ENCODE measurements at places on chromosomes 12 and 14. TPM values are rescaled to one million over a fixed set of nuclear protein-coding genes. Genes with fewer than 3 reads are reported as not detected.

Gene AMN1
- total RNA-seq = 10.9 TPM

GRCh38 chr12:34291426-34291901, 269.2 kb downstream of the ALG10 start:
- no peak for DNase-seq
- no peak overlapping the region for H3K27ac ChIP-seq
- no peaks in the 10 kb centered on the region for H3K27me3 ChIP-seq
- no peaks in the 10 kb centered on the region for H3K36me3 ChIP-seq
- H3K4me1 ChIP-seq = no peaks in the 10 kb centered on the region

Gene GRIN2B
- 3.3 TPM for total RNA-seq

DNA sequence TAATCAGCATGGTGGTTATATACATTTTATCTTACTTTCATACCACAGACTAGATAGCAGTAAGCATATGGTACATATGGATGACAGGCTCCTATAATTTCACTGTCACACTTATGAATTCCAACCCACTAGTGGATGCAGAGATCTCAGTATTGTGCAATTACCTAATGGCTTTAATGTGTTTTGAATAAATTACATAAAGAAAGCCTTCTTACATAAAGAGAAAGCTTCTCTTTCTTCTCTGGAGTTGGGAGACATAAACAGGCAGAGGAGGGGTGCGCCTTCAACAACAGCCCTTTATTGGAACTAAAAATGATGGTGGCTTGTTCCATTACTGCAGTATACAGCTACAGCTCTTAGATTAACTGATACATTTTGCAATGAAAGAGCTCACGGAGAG, 52.6 kb downstream of the SAV1 start:
- H3K27ac ChIP-seq = no peak overlapping the region
- no peaks in the 10 kb centered on the region for H3K36me3 ChIP-seq
- H3K4me3 ChIP-seq = no peak overlapping the region
- no peak for DNase-seq

GRCh38 chr14:80664576-80664975, 277.0 kb downstream of the CEP128 start:
- no peaks in the 10 kb centered on the region for H3K27me3 ChIP-seq
- no peaks in the 10 kb centered on the region for H3K36me3 ChIP-seq
- H3K27ac ChIP-seq = no peak overlapping the region
- no peak for DNase-seq

Gene TAS2R8
- 0.48 TPM for total RNA-seq

Gene TMEM121
- total RNA-seq = 9.2 TPM

- H3K27me3 ChIP-seq = no peaks in the 10 kb centered on the region
- no peak overlapping the region for H3K4me3 ChIP-seq
- H3K27ac ChIP-seq = no peak overlapping the region
- no peaks in the 10 kb centered on the region for H3K4me1 ChIP-seq
- no peaks in the 10 kb centered on the region for H3K36me3 ChIP-seq
- DNase-seq = no peak
Measured at GRCh38 chr14:68366656-68367055, 426.2 kb downstream of the ZFP36L1 start.

GRCh38 chr12:75735853-75736252, 224.4 kb upstream of the KRR1 start:
- no peaks in the 10 kb centered on the region for H3K27me3 ChIP-seq
- no peaks in the 10 kb centered on the region for H3K36me3 ChIP-seq
- DNase-seq = no peak
- no peak overlapping the region for H3K27ac ChIP-seq
- no peak overlapping the region for H3K4me3 ChIP-seq
- H3K4me1 ChIP-seq = no peaks in the 10 kb centered on the region

Gene C12orf56
- not detected for total RNA-seq

DNA sequence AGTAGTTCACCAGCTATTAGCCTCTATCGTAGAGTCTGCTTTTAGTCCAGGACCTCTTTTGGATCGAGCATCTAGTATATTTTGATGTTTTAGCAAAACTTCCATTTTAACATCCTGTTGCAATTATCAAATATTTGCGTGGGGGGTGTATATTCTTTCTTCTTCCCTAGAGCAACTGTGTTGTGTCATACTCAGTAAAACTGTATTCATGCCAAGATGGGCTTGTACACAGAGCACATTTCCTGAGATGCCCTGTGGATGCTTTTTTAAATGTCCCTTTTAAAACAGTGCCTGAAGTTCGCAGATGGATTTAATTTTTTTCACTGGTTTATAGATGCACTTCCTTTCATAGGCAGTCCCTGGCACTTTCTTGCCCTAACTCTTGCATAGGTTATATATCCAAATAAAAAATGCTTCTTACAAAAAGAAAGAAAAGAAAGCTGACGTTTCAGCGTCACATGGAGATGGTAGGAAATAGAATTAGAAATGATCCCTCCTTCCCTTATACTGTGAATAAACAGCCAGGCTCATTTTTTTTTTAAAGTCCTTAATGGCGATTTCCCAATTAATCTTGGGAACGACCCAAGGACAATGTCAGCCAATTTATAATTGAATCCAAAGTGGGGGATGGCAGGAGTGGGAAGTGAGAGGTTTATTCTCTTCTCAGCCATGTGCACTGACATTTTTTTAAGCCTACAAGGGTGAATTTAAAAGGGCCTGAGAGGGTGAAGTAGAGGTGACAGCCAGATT, 247.0 kb downstream of the SLC41A2 start:
- H3K4me1 ChIP-seq = peaks cover 4% of the 10 kb centered on the region
- DNase-seq = no peak
- peak overlapping the region; percentile 78 for H3K27ac ChIP-seq
- no peaks in the 10 kb centered on the region for H3K36me3 ChIP-seq
- H3K27me3 ChIP-seq = no peaks in the 10 kb centered on the region

GRCh38 chr12:95881331-95881955, 22.7 kb downstream of the SNRPF start:
- H3K27me3 ChIP-seq = no peaks in the 10 kb centered on the region
- no peaks in the 10 kb centered on the region for H3K36me3 ChIP-seq
- no peak overlapping the region for H3K4me3 ChIP-seq
- DNase-seq = no peak
- H3K4me1 ChIP-seq = no peaks in the 10 kb centered on the region

Gene GOLGA5
- 49.8 TPM for total RNA-seq

DNA sequence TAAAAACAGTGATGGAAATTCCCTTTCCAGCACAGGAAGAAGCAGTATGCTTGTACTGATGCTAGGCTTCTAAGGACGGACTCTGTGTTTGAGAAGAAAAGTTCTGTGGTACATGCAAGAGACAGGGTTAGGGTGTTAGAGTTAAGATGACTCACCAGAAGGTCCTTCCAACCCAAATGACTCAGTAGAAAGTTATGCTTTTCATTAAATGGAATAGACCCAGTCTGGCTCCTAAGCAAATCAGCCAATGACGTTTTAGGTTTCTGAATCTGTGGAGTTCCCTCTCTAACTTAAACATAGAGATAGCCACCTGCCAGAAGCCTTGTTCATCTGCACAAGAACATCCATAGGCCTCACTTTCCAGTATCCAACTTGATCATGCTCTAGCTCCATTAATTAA, 5.7 kb downstream of the PTHLH start:
- H3K36me3 ChIP-seq = no peaks in the 10 kb centered on the region
- no peak overlapping the region for H3K4me3 ChIP-seq
- no peak for DNase-seq
- no peaks in the 10 kb centered on the region for H3K4me1 ChIP-seq

GRCh38 chr12:92218394-92219077, 72.9 kb upstream of the BTG1 start:
- DNase-seq = no peak
- no peaks in the 10 kb centered on the region for H3K4me1 ChIP-seq
- H3K27me3 ChIP-seq = no peaks in the 10 kb centered on the region
- H3K4me3 ChIP-seq = no peak overlapping the region
- H3K36me3 ChIP-seq = no peaks in the 10 kb centered on the region

GRCh38 chr14:71372411-71372838, 465.2 kb downstream of the PCNX1 start:
- H3K4me3 ChIP-seq = no peak overlapping the region
- DNase-seq = no peak
- no peaks in the 10 kb centered on the region for H3K36me3 ChIP-seq
- no peaks in the 10 kb centered on the region for H3K4me1 ChIP-seq
- H3K27me3 ChIP-seq = no peaks in the 10 kb centered on the region

- DNase-seq = no peak
- H3K27me3 ChIP-seq = no peaks in the 10 kb centered on the region
- H3K36me3 ChIP-seq = no peaks in the 10 kb centered on the region
- peak overlapping the region; percentile 75 for H3K27ac ChIP-seq
Measured at GRCh38 chr14:31228533-31228932, 20.9 kb upstream of the HECTD1 start.

GRCh38 chr12:50088577-50089335, 3.6 kb downstream of the SMARCD1 start:
- peak overlapping the region; percentile 5 for H3K27ac ChIP-seq
- no peaks in the 10 kb centered on the region for H3K27me3 ChIP-seq
- peaks cover 5% of the 10 kb centered on the region for H3K36me3 ChIP-seq
- no peak overlapping the region for H3K4me3 ChIP-seq
- no peak for DNase-seq
- no peaks in the 10 kb centered on the region for H3K4me1 ChIP-seq

GRCh38 chr14:25308244-25308643, 258.3 kb upstream of the STXBP6 start:
- no peak for DNase-seq
- no peaks in the 10 kb centered on the region for H3K36me3 ChIP-seq
- no peaks in the 10 kb centered on the region for H3K4me1 ChIP-seq
- no peaks in the 10 kb centered on the region for H3K27me3 ChIP-seq
- H3K27ac ChIP-seq = no peak overlapping the region

Gene ETFBKMT
- 3.0 TPM for total RNA-seq

DNA sequence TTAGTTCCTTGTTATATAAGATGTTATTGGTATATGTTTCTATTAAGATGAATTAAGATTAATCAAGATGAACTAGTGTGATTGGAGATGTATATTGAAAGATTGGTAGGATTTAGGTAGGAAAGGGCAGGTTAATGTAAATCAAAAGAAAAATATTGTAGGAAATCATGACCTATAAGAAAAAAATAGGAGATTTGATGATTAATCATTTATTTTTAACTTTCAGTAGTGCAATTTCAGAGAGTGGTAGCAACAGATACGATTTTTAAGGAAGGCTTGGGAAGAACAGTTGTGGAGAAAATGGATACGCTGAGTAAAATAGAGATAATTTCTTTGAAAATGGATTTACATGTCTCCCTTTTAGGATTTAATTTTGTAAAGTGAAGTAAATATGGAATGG, 73.7 kb downstream of the MON2 start:
- H3K27me3 ChIP-seq = no peaks in the 10 kb centered on the region
- peaks cover 12% of the 10 kb centered on the region for H3K36me3 ChIP-seq
- no peak overlapping the region for H3K4me3 ChIP-seq
- no peak for DNase-seq
- no peak overlapping the region for H3K27ac ChIP-seq

DNA sequence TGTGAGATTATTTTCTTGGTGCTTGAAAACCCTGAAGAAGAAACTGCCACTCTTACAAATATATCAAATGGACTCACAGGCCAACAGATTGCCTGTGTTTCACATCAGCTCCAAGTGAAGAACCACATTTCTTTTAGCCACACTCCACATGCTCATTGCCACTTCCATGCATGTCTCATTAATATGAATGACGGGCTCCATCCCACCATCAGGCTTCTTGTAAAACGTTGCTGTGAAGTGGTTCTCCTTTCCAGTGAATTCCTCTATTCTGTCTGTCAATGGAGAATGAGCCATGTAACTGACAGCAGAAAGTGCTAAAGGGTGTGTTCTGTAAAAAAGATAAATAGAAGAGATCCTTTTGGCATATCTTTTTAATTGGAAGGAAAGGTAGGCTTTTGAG, 188.2 kb upstream of the RMST start:
- no peak overlapping the region for H3K27ac ChIP-seq
- H3K4me1 ChIP-seq = no peaks in the 10 kb centered on the region

Gene LTB4R2
- total RNA-seq = 11.1 TPM

GRCh38 chr14:38718519-38718918, 384.5 kb downstream of the SEC23A start:
- no peak overlapping the region for H3K4me3 ChIP-seq
- DNase-seq = no peak
- no peaks in the 10 kb centered on the region for H3K27me3 ChIP-seq
- H3K27ac ChIP-seq = no peak overlapping the region

- no peaks in the 10 kb centered on the region for H3K36me3 ChIP-seq
- H3K4me1 ChIP-seq = no peaks in the 10 kb centered on the region
- H3K27ac ChIP-seq = peak overlapping the region; percentile 88
- H3K27me3 ChIP-seq = no peaks in the 10 kb centered on the region
- DNase-seq = no peak
Measured at GRCh38 chr12:11729008-11729407, 79.5 kb downstream of the ETV6 start.

DNA sequence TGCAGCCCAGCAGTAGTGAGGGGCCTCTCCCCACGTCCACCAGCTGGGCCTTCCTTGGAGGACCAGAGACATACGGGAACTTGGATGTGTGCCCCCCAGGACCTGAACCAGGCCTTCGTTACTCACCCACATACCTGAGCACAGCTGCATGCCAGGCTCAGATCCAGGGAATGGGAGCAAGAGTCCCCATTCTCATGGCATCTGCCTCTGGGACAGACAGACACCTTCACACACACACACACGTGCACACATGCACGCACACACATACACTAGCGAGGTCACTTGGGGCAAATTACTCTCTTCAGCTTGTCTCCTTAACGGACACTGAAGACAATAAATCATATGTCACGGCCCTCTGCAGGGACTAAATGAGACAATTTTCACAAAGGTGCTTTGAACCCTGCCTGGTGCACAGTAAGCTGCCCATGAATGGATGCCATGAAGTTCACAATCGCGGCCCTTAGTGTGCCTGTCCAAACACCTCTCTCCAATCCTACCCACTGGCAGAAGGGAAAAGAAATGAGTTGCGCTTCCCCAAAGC, 5.7 kb downstream of the SCARB1 start:
- H3K27ac ChIP-seq = no peak overlapping the region
- no peaks in the 10 kb centered on the region for H3K36me3 ChIP-seq
- no peak overlapping the region for H3K4me3 ChIP-seq

DNA sequence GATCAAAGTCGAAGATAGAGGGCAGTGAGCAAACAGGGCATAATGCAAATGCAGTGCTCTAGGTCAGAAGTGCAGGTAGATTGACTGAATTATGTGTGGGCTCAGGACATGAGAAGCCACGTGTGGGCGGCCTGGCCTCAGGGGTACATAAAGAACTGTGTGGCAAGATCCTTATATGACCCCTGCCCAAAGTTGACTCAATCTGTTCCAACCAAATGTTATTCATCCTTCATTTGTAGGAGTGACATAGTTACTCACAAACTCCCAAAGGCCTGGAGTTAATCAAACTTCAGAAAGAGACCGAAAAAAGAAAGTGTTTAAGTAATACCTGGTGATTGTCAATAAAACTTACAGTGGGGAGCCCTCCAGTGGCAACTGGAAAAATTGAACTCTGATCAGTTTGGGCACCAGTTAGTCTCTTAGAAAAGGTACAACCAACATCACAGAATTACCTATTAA, 150.4 kb upstream of the FAR2 start:
- H3K27ac ChIP-seq = peak overlapping the region; percentile 83
- no peaks in the 10 kb centered on the region for H3K27me3 ChIP-seq
- peaks cover 4% of the 10 kb centered on the region for H3K4me1 ChIP-seq
- H3K4me3 ChIP-seq = no peak overlapping the region
- DNase-seq = no peak
